ENCODE measurements at places on chromosomes 16 and 17.

DNA sequence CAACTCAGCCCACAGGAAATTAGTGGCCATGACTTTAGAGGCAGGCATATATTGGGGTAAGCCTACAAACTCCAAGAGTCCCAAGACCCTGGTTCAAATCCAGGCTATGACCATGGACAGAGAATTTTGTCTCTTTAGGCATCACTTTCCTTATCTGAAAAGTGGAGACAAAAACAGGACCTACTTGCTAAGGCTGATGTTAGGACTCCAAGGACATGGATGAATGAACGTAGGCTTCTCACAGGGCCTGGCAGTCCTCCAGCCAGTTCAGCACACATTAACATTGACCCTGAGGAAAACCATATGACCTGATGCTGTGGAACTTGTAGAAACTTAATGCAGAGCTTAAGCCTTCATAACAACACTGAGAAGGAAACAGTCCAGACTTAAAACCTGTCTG, 1.4 kb downstream of the FKBP10 start:
- DNase-seq, result no peak

DNA sequence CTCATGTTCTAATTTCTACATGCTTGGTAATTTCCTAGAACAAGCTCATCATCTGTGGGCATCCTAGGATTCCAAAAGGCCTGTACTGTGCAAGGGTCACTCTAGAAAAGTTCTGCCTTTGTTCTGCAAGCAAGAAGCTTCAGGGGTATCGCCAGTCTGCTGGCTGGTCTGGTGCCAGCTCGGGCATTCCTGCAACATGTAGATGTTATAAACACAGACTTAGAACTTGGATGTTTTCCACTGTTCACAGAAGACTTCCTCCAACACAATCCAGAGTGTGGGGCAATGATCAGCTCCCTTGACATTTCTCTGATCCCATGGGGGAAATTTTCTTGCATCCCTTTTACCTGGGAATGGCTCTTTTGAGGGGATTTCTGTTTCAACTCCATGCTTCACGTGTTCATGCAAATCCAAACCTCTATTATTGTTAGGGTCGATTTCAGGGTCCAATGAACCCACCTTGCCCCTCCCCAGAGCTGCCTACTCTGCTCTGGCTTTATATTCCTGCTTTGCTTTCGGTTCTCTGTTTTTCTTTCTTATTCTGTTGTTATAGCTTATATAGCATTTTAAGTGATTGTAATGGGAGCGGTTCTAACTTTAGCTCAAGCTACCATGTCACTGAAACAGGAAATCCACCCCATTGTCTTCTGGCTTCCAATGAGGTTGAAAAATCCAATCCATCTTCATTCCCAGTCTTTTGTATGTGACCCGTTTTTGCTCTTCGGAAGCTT, 25.3 kb downstream of the UBE2O start:
- DNase-seq, result no peak

DNA sequence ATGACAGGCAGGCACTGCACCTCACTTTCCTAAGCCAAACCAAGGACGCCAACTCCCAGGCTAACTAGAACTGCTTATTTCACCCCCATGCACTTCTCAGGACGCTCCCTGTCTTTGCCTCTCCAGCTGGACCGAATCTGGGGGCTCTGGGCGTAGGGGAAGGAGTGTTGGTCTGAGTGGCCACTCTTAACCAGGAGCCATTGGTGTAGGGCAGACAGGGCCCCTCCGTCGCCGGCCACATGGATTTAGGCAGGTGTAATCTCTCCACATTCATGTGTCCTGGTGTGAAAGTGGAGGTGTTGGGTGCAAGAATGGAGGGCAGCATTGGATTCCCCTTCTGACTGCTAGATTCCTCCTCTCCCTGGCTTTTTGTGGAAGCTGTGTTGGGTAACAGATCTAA, 9.8 kb downstream of the ATP2C2 start:
- no peak for DNase-seq

- no peak for DNase-seq
Measured at GRCh38 chr17:2724784-2725164, 13.2 kb upstream of the CLUH start.

- DNase-seq, result no peak
Measured at GRCh38 chr16:90044111-90044551, 24.9 kb upstream of the DBNDD1 start.

DNA sequence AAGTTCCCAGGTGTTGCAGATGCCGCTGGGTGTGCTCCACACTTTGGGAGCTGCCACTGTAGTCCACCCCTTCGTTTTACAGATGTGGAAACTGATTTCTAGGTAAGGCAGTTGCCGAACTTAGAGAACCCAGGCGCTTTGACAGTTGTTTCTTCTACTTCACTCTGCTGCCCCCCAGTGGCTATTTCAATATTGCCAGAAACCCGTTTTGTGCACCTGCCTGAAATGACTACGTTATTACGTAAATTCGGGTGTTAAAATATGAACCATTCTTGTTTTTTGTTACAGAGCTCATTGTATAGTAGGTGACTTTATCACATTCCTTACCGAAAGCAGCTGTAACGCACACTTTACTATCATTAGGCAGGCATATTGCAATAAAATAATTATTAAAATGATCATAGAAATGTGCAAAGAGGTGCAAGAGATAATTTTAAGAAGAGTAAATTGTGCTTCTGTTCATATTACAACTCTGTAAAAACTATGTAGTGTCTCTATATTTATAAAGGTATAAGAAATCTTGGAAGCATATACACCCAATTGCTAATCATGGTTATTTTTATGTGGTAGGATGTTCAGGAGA, 44.9 kb downstream of the OTOA start:
- DNase-seq, result peak; percentile 83

GRCh38 chr17:80698297-80698696, 153.7 kb downstream of the RPTOR start:
- no peak for DNase-seq

DNA sequence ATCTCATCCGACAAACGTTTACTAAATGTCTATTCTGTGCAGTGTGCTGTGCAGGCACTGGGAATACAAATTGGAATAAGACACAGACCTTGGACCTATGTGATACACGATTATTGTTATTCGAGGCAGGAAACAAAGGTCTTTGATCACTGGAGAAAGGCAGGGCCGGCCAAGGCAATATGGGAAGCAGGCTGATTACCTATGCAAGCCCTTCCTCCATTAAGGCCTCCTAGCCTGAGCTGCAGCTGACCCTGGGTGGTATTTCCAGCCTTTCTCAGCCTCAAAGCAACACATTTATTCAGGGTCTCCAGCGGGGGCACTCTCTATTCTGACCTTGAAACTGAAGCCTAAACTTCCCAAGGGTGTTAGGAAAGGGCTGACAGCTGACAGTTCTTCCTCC, 13.4 kb downstream of the ST6GALNAC1 start:
- DNase-seq, result no peak

DNA sequence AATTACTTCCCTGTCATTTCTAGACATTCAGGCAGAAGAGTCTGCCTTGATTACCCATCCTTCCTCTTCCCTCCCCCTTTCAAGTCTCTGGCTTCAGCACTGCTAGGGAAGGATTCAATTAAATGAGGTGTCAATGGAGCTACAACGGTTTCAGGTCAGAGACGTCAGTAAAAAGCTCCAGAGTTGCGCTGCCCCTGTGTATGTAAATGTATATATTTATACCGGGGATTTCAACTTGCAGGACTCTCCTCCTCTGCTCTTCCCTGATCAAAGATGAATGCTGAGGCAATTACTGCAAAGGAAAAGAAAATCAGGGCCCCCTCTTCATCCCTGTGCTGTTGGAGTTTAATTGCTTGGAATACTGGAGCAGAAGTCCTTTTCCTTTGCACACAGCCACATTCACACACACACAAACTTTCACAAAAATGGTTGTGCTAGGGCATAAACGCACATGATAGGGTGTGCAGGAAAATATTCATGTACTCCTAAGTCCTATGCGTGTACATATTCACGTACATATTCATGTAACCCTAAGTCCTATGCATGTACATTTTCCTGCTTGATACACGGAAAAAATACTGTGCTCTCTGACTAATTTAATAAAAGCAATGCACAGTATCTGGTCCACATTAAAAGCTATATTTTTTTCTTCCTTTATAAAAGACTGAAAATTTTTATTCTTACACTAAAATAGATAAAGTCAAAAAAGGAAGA, 129.7 kb upstream of the PMFBP1 start:
- DNase-seq, result no peak

DNA sequence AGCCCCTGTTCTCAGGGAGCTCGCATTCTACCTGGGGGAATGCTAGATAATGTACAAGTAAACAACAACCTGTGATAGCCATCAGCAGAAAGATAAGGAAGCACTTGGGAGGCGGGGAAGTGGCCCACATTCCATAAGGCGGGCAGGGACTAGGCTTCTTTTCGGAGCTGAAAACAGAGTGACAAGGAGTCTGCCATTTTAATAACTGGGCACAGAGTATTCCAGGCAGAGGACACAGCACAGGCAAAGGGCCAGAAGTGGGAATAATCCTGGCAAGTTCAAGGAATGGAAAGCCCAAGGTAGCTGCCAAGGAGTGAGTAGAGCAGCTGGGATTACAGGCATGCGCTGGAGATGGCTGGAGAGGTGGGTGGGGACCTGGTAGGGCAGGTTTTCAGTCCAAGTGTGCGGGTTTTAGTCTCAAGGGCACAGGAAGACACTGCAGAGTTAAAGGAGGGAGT, 24.3 kb downstream of the USP43 start:
- no peak for DNase-seq
